ENCODE measurements at places on chromosomes 7 and 10. TPM values are rescaled to one million over a fixed set of nuclear protein-coding genes. Genes with fewer than 3 reads are reported as not detected.

The FAM25C gene
- total RNA-seq: not detected

The CDC14C gene
- total RNA-seq: not detected

The CYP2W1 gene
- total RNA-seq: not detected

The IKZF1 gene
- total RNA-seq: 1.7 TPM

The GRM3 gene
- total RNA-seq: not detected

The PVRIG gene
- total RNA-seq: not detected

The SRRM3 gene
- total RNA-seq: 27.1 TPM

The EMX2 gene
- 0.47 TPM for total RNA-seq

The STYXL1 gene
- 17.6 TPM for total RNA-seq

The PRSS37 gene
- not detected for total RNA-seq

The SFRP5 gene
- total RNA-seq: 140 TPM

The ARMS2 gene
- not detected for total RNA-seq

The RELN gene
- total RNA-seq: 6.9 TPM

The OR2A5 gene
- not detected for total RNA-seq

The ABCB4 gene
- 7.4 TPM for total RNA-seq

The ABCB1 gene
- 3.0 TPM for total RNA-seq

The DRGX gene
- not detected for total RNA-seq

The RBP3 gene
- not detected for total RNA-seq

The HMX2 gene
- not detected for total RNA-seq

The CRHR2 gene
- total RNA-seq: 0.22 TPM

The TMEM176A gene
- total RNA-seq: 56.3 TPM

The GNB2 gene
- 96.2 TPM for total RNA-seq

The TFPI2 gene
- 1.1 TPM for total RNA-seq

The STAG3 gene
- total RNA-seq: not detected

The SLC35G1 gene
- total RNA-seq: 3.5 TPM

The EPO gene
- total RNA-seq: not detected

The NAT16 gene
- total RNA-seq: not detected

The GPRIN2 gene
- 0.67 TPM for total RNA-seq

The FAM20C gene
- total RNA-seq: 13.7 TPM

The LOXL4 gene
- total RNA-seq: 1.5 TPM

The PTN gene
- total RNA-seq: 8.6 TPM

The SYNPO2L gene
- total RNA-seq: 167 TPM

The EBLN1 gene
- total RNA-seq: not detected

The SSMEM1 gene
- total RNA-seq: not detected

The SPDYE2 gene
- not detected for total RNA-seq

The TCAF2 gene
- 0.19 TPM for total RNA-seq

The MORN4 gene
- 27.0 TPM for total RNA-seq

The AKR1C4 gene
- not detected for total RNA-seq

The RNF32 gene
- 0.79 TPM for total RNA-seq

The CAV2 gene
- 278 TPM for total RNA-seq

The MET gene
- 17.5 TPM for total RNA-seq

The MUC12 gene
- not detected for total RNA-seq

All from right atrium auricular region (tissue), 2 donors.